ENCODE measurements at places on chromosomes 5 and 9.

DNA sequence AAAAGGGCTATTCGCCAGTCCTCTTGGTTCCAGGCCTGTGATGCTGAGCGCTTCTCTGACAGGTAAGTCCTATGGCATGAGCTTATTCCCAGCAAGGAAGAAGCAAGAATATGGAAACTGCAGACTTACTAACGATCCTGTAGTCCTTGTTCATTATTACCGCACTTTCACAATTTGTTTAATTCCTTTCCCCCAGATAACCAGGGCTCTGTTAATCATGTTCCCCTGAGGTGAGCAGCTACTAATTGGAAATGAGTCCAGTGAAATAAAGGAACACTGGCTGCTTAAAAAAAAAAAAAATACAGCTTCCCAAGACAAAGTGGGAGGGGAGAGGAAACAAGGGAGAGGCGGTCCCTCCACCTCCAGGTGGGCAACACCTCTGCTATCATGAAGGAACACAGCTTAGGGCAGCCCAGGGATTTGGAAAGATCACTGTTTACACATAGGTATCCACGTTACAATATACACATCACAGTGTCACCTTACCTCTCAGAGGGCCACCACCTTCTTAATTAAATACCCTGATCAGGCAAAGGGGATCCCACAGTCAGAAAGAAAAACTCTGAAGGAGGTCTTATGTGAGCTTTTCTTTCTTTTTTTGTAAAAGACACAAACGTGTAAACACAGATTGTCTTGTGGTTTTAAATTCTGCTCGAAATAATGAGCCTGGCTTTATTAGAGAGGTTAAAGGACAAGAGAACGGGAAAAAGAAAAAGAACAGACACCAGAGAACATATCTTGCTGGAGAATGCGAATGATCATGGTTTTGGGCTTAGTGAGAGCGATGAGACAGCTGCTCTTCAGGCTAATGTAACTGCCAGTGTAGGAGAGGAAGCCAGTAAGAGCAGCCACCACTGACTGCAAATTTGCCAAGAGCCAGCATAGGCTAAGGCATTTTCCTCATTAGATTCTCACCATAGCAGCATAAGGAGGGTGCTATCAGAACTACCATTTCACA, 258.6 kb downstream of the CRB2 start:
- no peak for DNase-seq

DNA sequence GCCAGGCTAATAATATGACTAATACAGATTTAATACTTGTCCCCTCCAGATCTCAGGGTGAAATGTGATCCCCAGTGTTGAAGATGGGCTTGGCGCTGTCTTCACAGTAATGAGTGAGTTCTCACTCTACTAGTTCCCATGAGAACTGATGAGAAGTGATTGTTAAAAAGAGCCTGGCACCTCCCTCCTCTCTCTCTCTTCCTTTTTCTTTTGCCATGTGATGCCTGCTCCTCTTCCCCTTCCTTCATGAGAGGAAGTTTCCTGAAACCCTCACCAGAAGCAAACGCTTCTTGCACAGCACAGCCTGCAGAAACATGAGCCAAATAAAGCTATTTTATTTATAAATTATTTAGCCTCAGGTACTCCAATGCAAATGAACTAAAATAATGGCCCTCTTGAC, 55.2 kb downstream of the GLDC start:
- no peak for DNase-seq

DNA sequence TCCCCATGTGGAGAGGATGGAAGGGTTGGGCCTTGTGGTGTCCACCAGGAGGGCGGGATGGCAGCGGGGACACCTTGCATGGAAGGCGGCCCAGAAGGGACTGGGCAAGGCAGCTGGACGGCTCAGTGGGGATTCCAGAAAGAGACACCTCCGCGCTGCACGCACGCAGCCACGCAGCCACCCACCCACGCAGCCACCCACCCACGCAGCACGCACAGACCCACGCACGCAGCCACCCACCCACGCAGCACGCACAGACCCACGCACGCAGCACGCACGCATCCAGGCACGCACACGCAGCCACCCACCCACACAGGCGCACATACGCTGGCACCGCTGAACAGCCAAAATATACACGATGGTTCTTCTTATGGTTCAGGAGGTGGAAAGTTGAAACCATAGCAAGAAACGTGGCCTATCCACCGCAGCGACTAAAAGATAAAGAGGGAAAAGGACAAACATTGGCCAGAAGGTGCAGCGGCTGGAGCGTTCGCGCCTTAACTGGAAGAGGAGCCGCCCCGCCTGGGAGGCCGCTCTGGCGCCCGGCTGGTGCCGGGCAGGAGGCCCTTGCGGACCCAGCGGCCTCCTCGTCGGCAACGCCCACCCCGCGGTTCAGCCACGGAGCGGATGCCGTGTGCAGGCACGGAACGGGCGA, 22.2 kb upstream of the EXOC3 start:
- DNase-seq, result no peak

DNA sequence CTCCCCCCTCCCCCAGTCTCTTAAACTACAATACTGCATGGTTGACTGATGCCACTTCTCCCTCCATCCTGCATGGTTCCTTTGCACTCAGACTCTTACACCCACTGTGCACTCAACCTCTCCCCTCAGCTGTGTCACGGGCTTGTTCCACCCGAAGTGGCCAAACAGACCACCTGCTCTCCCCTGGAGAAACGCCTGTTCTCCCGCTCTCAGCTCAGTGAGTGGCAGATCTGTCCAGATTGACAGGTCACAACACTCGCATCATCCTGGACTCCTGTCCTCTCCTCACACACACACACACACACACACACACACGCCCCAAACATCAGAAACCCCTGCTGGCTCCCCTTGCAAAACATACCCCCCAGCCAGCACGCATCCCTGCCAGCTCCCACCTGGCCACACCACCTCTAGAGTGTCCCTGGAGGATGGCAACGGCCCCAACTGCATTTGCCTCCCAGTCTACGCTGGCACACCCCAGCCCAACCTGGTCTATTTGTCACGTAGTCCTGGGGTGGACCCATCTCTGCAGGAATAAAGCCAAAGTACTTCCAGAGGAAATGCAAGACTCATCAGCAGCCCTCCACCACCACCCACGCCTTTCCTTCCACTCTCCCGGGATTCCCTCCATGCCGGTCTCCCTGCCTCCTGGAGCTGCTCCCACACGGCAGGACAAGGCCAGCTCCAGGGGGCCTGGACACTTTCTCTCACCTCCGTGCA, 2.9 kb downstream of the OR2V1 start:
- DNase-seq, result no peak

DNA sequence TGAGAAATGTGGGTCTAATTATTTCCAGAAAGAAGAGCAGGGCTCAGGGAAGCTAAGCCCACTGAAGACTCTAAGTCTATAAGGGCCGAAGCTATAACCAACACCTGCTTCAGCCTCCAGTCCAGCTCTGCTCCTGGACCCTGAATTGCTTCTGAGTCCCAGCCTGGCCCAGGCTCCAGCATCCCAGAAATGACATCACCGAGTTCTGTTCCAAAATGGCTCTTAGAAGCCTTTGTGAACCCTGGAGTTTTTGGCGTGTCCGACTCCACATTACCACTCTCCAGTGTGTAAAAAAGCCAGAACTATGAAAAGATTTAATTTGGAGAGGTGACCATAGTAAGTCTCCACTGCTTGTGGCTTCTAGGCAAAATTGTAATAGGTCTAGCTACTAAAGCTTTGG, 289.9 kb downstream of the SLIT3 start:
- DNase-seq, result no peak

DNA sequence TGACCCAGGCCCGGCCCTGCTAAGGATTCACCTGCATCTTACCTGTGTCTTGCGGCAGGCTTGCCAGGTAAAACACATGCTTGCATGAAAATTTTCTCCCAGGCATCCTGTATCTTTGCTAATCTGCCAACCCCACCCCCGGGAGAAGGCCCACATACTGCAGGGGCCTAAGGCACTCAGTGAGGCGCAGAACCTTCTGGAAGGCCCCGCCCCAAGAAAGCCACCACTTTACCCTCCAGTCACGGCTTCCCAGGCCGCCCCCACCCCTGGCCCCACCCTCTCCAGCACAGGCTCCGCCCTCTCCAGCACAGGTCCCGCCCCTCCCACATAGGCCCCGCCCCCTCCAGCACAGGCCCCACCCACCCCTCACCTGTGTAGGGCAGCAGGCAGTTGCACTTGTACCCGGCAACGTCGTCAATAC, 29.8 kb upstream of the SEC16A start:
- no peak for DNase-seq

- no peak for DNase-seq
These were observed 6.5 kb downstream of the HK3 start for GRCh38 chr5:176892663-176893062.

GRCh38 chr5:157540707-157541446, 34.7 kb downstream of the ADAM19 start:
- DNase-seq, result no peak

GRCh38 chr5:108917596-108917995, 169.9 kb downstream of the FER start:
- no peak for DNase-seq

DNA sequence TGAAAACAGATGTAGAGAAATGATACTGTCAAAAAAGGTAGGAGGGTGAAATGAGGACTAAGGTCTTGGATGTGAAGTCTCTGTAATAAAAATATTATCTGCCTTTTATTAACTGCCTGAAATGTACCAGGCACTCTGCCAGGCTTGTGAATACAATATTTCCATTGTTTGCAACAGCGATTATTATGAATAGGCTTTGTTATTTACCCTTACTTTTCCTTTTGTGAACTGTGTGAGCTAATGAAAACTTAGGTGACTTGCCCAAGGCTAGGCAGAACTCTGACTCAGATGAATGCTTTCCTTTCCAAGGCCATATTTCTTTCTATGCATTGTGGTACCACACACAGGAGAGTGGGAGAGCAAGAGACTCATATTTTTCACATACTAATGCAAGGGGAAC, 204.1 kb downstream of the CDH12 start:
- peak; percentile 25 for DNase-seq

GRCh38 chr9:83401328-83401900, 136.8 kb downstream of the FRMD3 start:
- no peak for DNase-seq

DNA sequence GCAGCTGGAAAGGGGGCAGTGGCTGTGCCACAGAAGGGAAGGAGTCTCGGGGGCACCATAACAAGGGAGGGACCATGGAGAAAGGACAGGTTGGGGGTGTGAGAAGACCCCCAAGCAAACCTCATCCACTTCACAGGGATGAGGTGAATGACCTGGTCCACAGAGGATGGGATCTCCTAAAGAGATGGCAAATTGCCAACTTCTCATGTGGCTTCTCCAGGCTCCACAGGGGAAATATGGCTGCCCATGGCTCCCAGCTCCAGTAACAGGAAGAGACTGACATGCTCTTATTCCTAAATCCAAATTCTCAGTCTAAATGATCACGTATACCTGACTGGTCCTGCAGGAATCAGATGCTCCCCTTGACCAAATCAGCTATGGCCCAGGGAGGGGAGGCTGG, 340.4 kb downstream of the SPOCK1 start:
- no peak for DNase-seq

GRCh38 chr9:96022445-96023051, 147.1 kb downstream of the ERCC6L2 start:
- DNase-seq, result no peak

All from NCI-H1417 treated with DMSO at 0.1 percent for 48 hours (cell line).